ENCODE measurements at places on chromosomes 5 and 9.

- peaks cover 5% of the 10 kb centered on the region for H3K4me1 ChIP-seq
- H3K27me3 ChIP-seq = no peaks in the 10 kb centered on the region
- H3K36me3 ChIP-seq = no peaks in the 10 kb centered on the region
- no peak for ATAC-seq
Observed at GRCh38 chr9:123246534-123246933, 21.9 kb downstream of the STRBP start.

GRCh38 chr9:109977521-109977920, 197.5 kb downstream of the PALM2AKAP2 start:
- H3K27ac ChIP-seq = peak overlapping the region; percentile 52
- H3K4me3 ChIP-seq = peak overlapping the region; percentile 17
- peaks cover 5% of the 10 kb centered on the region for H3K36me3 ChIP-seq
- peak; percentile 46 for ATAC-seq

- no peaks in the 10 kb centered on the region for H3K4me1 ChIP-seq
- H3K27me3 ChIP-seq = peaks cover 8% of the 10 kb centered on the region
- H3K27ac ChIP-seq = peak overlapping the region; percentile 26
- no peaks in the 10 kb centered on the region for H3K36me3 ChIP-seq
Observed at GRCh38 chr9:122526602-122527001, 491 bp downstream of the OR1N1 start.

- peak overlapping the region; percentile 67 for H3K4me3 ChIP-seq
- no peaks in the 10 kb centered on the region for H3K27me3 ChIP-seq
- H3K4me1 ChIP-seq = peaks cover 19% of the 10 kb centered on the region
- H3K36me3 ChIP-seq = no peaks in the 10 kb centered on the region
- H3K27ac ChIP-seq = peak overlapping the region; percentile 92
Observed at GRCh38 chr5:95841914-95842812, 19.6 kb upstream of the GLRX start.

- H3K4me3 ChIP-seq = peak overlapping the region; percentile 30
- ATAC-seq = no peak
- H3K4me1 ChIP-seq = peaks cover 38% of the 10 kb centered on the region
- peaks cover 36% of the 10 kb centered on the region for H3K36me3 ChIP-seq
Observed at GRCh38 chr5:139399501-139400121, 4.3 kb downstream of the SPATA24 start.
